Glomerular endothelial cell (primary cell): ENCODE measurements at places on chromosomes 3 and 15. TPM values are rescaled to one million over a fixed set of nuclear protein-coding genes. Genes with fewer than 3 reads are reported as not detected.

GRCh38 chr3:184022323-184022722 lies 4.6 kb upstream of the ABCC5 start:
- no peak for DNase-seq

EIF3J gene
- 41.6 and 64.8 TPM in 2 replicates for total RNA-seq

GRCh38 chr3:12708584-12709192 lies 44.8 kb upstream of the RAF1 start:
- no peak for DNase-seq

DNA sequence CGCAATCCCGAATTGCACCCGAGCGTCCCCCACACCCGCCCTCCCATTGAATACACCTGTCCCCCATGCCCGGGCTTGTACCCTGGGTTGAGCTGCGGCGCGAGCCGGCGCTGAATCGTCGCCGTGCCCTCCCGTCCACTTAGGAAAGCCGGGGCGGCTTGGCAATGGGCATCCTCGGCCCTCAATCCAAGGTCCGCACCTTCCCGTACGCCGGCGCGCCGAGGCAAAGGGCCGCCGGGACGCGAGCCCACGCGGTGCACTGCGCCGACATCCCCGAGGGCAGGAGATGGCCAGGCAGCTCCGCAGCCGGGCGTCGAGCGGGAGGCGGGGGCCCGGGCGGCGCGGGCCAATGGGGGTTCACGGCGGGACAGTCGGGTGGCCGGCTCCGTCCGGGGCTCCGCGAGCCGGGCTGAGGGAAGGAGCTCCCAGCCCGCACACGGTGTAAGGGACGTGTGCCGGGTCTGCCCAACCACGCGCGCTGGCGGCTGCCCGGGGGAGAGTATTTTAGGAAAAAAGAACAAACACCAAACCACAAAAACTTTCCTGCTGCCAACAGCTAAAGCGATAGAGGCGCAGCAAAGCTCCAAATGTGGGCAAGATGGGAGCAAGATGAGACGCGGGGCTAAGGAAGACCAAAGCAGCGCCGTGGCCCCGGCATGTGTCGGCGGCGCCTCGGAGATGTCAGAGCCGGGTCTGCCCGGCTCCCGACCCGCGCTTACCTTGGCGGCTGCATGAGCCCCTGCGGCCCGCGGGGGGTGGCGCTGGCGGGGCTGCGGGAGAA lies 621 bp downstream of the RGMA start:
- no peak for DNase-seq

DNA sequence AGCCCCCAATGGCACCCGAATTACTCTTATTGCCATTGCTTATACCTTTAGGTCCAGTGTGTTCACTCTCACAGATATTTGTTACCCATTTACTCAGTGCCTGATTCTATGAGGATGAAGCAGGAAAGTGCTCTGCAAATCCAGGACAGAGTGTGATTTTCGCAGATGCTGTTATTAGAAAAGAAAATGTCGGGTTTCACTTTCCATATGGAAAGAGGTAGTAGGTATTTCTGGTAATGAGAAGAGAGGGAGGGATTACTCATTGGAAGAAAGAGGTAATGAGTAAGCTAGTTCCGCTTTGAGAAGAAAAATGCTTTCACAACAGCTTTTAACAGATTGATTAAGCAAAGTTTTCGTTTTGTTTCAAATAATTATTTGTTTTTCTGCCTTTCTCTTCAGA lies 336.3 kb upstream of the CFAP20DC start:
- no peak for DNase-seq

TPRA1 gene
- 51.9 and 59.3 TPM in 2 replicates for total RNA-seq

- DNase-seq = no peak
These were observed 13.7 kb upstream of the PARP6 start for GRCh38 chr15:72285927-72286516.

CCK gene
- not detected in 2 replicates for total RNA-seq

DNA sequence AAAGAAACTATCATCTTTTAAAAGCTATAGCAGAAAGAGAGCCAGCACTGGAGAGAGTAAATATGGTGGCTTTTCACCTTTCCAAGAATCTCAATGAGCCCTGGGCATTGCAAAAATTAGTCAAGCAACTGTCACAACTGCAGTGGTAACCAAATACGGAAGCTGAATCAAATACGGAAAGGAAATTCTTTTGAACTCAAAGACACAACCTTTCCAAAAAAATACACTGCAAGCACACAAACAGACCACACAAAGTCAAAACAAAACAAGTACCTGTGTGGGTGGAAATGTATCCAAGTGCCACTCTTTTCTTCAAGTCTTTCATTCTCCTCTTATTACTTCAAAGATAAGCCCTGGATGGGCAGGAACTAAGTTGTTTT lies 17.6 kb downstream of the VGLL4 start:
- DNase-seq = no peak

GRCh38 chr3:151501171-151501922 lies 40.5 kb upstream of the IGSF10 start:
- DNase-seq = no peak

IL17RD gene
- 2.3 and 3.2 TPM in 2 replicates for total RNA-seq

MORC1 gene
- total RNA-seq = not detected in 2 replicates
